Foreskin melanocyte (primary cell): ENCODE measurements at places on chromosomes 5 and 9.

GRCh38 chr5:99191206-99191745 lies 262.5 kb upstream of the CHD1 start:
- DNase-seq, result no peak

DNA sequence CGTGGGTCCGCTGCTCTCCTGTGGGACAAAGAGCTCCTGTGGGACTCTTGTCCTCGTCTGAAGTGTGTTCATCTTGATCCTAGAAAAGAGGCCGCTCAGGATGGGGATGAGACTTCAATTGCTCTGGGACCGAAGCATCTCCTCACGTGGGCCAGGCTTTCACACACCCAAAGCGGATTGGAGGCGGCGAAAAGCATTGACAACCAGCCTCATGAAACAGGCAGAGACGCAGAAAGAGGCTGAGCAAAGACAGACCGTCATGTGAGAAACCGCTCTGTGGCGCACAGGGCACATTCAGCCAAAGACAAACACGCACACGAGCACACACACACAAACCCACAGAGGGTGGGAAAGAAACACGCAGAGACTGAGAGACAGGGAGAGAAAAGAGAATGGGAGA lies 479.5 kb downstream of the SPATA31A7 start:
- DNase-seq, result no peak

GRCh38 chr9:89999534-90000370 lies 394.9 kb downstream of the GADD45G start:
- DNase-seq, result no peak

GRCh38 chr5:32400401-32400800 lies 44.1 kb downstream of the ZFR start:
- DNase-seq, result no peak

DNA sequence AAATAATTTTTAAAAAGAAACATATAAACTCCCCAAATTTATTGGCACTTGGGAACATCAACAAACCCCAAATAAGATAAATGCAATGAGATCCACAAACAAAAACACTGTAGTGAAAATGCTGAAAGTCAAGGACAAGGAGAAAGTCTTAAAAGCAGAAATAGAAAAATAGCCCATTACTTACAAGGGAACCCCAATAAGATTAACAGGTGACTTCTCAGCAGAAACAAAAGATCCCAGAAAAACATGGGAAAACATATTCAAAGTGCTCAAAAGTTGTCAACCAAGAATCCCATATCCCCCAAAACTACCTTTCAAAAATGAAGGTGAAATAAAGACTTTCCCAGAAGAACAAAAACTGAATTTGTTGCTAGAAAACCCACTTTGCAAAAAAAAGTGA lies 40.0 kb downstream of the FANCC start:
- DNase-seq, result no peak

DNA sequence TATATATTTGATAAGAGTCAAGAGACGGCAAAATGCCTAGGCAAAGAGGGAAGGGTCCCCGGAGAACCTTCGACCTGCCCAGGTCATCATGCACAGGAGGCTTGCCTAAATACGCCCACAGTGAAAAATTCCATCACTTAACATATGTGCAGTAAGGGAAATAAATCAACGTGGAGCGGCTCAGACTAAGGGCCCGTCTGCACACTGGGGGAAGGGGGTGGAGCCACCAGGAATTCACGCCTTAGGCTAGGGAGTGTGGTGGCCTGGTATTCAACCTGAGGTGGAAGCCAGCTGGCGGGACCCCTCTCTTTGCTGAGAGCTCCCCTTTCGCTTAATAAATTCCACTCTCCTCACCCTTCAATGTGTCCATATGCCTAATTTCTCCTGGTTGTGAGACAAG lies 8.3 kb downstream of the PTBP3 start:
- DNase-seq, result no peak

DNA sequence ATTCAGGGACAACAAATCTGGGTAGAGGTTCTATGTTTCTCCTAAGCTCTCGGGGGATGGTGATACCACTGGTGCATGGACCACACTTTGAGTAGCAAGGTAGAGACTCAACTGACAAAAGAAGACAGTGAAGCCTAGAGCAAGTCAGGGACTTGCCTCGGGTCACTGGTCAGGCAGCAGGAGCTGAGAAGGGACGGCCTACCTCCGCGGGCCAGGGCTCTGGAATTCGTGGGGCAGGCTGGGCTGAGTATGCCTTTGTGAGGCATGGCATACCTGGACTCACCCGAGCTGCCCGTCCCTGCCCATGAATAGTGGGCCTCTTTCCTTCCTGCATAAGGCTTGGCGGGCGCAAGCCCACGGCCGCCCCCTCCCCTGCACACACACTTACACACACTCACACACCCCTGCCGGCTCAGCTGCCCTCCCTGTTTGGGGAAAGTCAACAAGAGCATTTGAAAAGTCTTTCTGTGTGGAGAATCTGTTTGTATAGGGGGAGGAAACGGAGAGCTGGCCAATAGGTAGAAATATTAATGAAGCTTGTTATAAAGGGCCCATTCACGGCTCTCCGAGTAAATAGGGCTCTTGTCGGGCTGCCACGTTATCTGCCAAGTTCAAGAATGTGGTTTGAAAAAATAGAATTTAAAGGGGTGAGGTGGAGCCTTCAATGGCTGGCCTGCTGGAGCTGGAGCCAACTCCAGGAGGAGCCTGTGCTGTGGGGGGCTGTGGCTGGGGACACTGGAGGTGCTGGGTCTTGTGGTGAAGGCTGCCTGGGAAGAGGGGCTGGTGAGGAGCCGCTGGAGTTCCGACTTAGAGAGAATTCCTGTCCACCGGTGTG lies 19.1 kb upstream of the KIF12 start:
- DNase-seq, result peak; percentile 72

DNA sequence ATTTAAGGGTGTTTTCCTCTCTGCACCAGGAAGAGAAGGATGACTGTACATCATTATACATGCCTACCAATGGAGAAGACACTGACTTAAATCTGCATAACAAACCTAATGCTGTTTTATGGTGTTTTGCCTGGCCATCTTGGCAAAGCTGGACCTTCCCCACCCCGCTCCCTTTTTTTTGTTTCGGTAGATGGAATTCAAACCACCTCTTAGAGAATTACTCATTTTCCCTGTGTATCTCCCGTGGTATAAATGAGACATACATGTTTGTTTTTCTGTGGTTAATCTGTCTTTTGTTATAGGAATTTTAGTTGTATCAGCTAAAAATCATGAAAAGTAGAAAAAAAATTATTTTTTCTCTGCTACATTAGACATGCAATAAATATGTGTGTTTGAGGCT lies 28.8 kb downstream of the IL12B start:
- no peak for DNase-seq

DNA sequence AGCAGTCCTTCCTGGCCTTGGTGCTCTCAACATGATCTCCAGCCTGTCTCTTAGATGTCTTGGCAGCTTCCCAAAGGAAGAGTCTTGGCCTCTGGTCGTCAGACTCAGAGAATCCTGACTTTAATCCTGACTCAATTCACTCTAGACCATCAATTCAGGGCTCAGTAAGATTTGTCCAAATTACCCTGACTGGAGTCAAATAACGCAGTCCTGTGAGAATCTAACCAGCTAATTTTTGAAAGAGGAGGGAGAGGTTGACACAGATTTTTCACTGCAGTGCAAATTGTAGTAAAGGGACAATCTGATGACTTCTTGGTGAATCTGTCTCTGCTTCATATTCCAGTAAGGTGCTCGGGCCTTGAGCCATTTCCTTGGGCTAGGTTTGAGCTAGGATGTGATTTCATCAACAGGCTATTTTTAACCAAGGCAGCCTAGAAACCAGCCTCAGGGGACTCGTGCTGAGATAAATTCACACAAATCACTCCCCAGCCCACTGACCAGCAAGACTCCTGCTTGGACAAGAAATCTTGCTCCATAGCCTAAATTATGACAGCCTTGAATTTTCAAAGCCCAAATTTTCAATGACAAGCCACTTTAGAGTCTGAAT lies 257.4 kb downstream of the ENC1 start:
- DNase-seq, result no peak

- DNase-seq, result no peak
These were observed at the start of gene VCAN for GRCh38 chr5:83471405-83472212. TSS of gene VCAN (plus strand) at chr5:83471744. CDS start at chr5:83483519, 11,775 bp downstream.

- no peak for DNase-seq
These were observed 165.1 kb downstream of the TLR4 start for GRCh38 chr9:117869287-117869686.

GRCh38 chr5:173954671-173955521 lies 34.1 kb upstream of the C5orf47 start:
- peak; percentile 56 for DNase-seq

GRCh38 chr5:139644001-139644456 lies 4.1 kb upstream of the CXXC5 start:
- DNase-seq, result no peak

GRCh38 chr9:134500931-134501760 lies 140.5 kb upstream of the COL5A1 start:
- peak; percentile 2 for DNase-seq

- DNase-seq, result no peak
These were observed 95.8 kb upstream of the RARS1 start for GRCh38 chr5:168390491-168390890.

DNA sequence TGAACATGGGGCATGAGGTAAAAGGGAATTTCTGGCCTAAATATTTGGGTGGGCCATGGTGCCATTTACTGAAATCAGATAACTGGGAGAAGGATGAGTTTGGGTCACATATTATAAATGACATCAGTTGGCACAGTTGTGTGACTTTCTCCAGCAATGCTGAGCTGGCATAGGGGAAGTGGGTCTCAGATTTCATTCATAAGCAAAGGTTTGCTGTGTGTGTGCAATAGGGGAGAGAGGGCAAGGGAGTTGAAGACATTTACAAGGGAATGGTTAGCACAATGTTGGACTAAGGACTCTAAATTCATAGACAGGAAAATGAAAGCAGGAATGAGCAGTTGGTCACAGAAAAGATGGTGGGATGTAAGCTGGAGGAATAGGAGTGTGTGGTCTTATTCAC lies 47.8 kb upstream of the KLF9 start:
- no peak for DNase-seq

GRCh38 chr9:123353041-123353440 lies 3.0 kb upstream of the CRB2 start:
- no peak for DNase-seq

DNA sequence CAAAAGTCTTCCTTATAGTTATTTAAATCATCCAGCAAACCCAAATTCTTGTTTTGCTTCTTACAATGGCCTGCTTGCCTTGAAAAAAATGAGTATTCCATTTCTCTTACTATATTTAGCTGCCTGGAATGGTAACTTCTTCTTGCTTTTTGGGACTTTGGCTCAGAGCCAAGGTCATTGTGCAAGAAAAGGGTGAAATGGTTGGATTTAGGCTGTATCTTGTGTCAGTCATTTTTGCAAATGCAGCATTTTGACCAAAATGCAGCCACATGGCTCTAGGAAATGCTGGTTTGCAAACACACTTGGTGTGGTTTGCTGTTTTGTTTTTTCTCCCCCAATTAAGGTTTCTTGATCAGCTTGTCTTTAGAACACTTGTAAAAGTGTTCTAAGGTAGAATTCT lies 133.3 kb upstream of the ELL2 start:
- no peak for DNase-seq

GRCh38 chr5:151906246-151906645 lies 18.4 kb downstream of the GLRA1 start:
- no peak for DNase-seq

DNA sequence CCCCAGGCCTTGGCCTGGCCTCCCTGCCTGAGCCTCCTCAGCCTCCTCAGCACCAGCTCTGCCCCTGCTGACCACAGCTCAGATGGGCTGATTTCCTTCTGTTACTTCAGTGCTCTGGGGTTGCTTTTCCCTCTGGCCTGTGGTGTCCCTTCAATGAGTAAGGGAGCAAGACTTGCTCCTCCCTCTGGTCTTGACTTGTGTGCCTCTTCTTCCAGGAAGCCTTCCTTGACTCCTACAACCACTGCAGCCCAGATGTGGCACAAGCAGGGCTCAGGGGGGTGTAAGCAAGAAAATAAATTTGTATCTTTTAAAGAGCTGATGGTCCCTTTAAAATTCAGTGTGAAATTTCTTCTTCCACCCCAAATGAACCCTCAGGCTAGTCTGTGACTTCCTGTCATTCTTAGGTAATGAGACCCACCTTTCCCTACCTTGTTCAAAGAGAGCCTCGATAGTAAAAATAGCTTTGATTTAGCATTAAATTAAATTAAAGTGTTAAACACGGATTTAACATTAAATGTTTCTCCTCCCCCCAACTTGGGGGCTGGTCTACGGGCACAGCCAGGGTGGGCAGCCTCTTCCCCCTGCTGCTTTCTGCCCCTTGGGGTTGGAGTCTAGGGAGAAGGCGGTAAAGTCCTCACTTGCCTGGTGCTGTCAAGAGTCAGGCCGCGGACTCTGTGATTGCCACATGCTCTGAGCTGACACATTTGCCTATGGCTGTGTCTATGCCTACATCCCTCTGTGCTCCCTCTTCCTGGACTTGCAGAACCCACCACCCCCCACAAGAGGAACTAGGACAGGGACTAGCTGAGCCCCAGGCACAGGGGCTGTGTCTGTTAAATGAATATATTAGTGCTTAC lies 64.5 kb downstream of the OLFM1 start:
- DNase-seq, result no peak

DNA sequence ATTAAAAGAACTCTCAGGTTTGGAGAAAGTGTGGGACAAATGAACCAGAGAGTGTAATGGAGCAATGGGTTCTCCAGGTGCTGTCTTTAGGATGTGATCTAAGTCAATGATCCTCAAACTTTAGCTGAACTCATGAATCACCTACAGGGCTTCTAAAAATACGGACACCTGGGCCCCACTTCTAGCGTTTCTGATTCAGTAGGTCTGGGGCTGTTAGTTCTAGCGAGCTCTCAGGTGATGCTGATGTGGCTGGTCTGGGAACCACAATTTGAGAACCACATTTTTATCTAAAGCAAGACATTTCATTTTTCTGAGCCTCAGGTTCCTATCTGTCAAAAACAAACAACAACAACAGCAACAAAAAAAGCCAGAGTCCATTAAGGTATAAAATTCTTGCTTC lies 35.1 kb upstream of the PCA3 start:
- no peak for DNase-seq

GRCh38 chr5:146475906-146476305 lies 28.8 kb downstream of the TCERG1 start:
- no peak for DNase-seq

DNA sequence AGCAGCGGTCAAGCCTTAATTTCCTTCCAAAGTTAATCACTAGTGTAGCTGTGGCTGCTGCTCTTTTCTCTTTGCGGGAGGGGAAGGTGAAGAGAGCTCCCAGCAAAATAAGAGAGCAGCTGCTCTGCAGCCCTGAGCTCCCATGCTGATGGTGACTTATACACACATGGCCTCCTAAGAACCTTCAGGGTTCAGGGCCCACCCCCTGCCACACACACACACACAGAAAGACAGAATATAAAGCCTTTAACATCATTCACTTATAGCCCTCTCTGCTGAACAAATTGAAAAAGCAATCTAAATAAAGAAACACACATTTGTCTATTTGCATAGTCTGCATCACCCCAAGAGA lies 43.6 kb downstream of the GAS1 start:
- DNase-seq, result no peak

GRCh38 chr9:131404581-131404980 lies 10.7 kb downstream of the PRRC2B start:
- peak; percentile 71 for DNase-seq

GRCh38 chr5:115016646-115017045 lies 153.1 kb downstream of the TRIM36 start:
- DNase-seq, result no peak

DNA sequence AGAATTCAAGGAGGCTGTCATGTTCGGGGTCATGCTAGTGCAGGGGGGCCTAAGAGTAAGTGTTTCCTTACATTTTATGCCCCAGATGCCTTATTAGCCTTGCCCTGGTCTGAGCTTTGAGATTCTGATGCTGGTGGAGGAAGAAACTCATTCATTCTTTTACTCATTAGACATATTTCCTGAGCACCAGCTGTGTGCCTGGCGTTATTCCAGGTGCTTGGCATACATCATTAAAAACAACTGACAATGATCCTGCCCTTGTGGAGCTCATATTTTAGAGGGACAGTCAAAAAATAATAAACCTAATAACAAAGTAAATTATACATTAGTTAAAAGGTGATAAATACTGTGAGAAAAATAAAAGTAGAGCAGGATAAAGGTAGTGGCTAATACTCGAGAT lies 138.9 kb upstream of the SGCD start:
- no peak for DNase-seq
